ENCODE measurements at places on chromosomes 3 and 15.

DNA sequence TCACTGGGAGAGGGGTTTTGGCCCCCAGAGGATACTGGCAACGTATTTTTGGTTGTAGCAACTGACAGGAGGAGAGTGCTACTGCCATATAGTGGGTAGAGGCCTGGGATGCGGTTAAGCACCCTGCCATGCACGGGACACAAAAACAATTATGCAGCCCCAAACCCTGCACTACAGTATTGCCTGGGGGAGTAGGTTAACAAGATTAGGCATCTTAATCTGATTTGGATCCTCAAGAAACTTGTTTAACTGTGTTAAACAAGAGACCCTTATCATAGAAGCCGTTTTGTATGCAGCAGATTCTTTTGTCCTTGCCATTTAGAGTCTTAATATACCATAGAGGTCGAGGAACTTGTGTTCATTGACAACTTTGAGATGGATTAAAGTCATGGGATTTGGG is 3.4 kb downstream of the PHLDB2 start:
- no peak for DNase-seq

GRCh38 chr3:107283948-107284347 is 93.3 kb upstream of the CCDC54 start:
- no peak for DNase-seq

DNA sequence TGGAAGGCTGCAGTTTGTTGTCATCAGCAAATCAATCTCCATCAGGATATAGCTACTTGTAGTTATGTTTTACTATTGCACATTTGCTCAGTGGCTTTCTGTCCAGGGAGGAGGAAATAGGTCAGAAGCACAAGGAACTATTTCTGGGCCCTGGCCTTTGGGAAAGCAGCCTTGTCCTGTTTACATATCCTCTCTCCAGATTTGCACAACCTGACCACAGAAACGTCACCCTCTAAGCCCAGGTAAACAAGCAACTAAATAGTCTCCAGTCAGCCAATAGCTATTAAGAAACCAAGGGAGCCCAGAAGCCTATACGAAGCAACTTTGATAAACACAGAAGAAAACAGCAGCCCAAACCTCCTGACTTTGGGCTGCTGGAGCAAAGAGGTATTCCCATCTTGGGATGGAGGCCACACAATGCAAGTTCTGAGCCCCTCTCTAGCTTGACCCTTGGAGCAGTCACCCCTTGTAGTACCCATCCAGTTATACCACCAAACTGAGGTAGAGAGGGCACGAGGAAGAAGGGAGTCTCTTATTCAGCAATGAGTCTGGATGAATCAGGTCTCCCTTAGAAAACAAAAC is 2.3 kb upstream of the FEM1B start:
- DNase-seq = no peak

- DNase-seq = no peak
Measured at GRCh38 chr3:122691195-122691594, 10.6 kb downstream of the PARP14 start.

- no peak for DNase-seq
Measured at GRCh38 chr15:60485365-60486055, 6.6 kb upstream of the ICE2 start.

DNA sequence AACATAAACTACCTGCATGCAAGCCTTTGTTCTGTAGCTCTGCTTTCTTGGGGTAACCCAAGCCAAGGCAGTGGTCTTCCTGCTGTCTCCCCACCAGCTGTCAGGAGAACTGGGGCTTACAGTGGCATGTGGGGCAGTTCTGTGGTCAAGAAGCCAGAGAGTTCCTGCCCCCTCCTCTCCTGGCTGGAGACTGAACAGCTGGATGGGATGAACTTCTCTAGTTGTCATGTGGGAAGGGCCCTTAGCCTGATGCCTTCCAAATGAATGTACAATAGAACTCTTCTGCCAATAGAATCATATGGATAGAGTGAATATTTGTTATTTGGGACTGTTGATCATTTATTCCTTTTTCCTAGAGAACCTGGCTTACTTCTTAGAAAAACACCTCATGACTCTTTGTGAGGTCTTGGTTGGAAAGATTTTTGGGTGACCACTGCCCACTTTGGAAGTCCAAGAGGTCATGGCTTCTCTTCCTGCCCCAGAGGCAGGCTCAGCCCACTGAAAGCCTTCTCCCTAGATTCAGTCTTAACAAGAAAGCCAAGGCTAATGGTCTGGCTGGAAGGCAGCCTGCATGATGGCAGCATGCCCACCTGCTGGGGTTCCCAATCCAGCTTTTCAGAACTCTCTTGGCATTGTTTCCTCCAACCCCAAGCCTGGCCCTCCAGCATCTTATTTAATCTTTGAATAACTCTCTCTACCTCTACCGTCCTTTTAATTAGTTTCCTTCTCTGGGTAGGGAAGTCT is 462.9 kb upstream of the PROK2 start:
- no peak for DNase-seq

DNA sequence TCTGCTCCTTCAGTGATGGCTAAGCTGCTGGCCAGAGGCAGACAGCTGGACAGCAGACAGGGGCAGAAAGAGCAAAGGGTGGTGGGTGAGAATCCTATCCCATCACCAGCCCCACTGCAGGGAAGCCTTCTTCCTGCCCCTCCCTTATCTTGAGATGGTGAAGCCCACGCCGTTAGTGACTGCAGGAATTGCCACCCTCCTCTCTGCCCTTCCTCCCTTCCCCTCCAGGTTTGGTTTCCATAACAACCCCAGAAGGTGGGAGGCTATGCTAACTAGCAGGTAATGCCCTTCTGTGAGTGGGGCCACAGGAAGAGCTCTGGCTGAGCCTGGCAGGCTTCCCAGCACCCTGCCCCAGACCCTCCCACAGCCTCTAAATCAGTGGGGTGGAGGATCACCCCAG is 32.8 kb downstream of the SCN5A start:
- no peak for DNase-seq

DNA sequence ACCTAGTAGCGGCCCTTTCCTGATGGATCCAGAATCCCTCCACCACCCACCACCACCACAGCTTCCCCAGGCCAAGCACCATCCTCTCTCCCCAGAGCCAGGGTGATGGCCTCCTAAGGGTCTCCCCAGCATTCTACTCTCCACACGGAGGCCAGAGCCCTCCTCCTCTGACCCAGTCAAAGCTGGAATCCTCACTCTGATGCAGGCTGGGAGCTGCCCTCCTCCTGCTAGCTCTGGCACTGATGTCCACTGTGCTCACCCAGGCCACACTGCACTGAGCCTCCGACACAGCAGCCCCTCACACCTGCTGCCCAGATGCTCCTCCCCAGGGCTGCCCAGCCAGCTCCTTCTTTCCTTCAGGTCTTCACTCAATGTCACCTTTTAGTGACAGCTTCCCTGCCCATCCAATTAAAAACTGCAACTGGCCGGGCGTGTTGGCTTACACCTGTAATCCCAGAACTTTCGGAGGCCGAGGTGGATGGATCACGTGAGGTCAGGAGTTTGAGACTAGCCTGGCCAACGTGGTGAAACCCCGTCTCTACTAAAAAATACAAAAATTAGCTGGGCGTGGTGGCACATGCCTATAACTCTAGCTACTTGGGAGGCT is 21.0 kb downstream of the XXYLT1 start:
- DNase-seq = no peak

- no peak for DNase-seq
Measured at GRCh38 chr15:52008359-52008697, 10.7 kb upstream of the MAPK6 start.

DNA sequence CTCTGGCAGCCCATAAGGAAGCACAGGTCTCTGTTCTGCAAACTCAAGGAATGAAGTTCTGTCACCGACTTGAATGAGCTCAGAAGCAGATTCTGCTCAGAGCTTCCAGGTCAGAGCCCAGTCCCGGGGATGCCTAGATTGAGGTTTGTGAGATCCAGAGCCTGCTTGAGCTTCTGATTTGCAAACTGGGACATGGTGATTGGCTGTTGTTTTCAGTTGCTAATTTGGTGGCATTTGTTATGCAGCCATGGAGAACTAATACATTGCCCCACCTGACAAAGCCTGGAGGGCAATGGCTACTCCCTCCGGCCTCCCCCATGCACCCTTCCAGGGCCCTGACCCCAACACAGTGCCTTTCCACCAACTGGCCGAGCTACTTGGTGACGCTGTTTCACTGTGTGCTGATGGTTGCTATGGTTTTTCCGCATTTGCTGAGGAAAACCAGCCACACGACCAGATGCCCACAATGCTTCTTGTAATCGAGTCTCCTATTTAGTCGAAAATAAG is 379.5 kb upstream of the ATP10A start:
- DNase-seq = no peak

DNA sequence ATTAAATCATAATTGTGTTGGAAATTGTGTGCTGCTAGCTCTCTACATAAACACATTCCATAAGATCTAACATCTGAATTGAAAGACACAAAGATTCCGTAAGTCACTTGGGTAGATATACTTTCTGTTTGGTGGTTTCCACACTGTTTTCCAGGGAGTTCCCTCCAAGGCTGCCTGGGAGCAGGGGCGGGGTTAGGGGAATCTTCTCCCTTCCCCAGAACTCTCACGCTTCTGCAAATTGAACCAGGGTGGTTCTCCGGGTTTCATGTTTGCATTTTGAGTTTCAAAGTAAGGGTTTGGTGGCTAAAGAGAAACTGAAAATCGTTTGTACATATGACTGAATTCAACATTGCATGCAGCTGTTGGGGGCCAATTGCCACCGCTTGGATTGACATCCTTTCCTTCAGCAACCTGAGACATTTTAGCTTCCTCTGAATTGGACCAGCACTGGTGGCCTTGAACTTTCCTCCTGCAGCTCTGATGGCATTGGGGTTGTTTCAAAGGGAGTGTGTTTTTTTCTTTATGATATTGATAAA is 192.7 kb upstream of the FEZF2 start:
- no peak for DNase-seq

DNA sequence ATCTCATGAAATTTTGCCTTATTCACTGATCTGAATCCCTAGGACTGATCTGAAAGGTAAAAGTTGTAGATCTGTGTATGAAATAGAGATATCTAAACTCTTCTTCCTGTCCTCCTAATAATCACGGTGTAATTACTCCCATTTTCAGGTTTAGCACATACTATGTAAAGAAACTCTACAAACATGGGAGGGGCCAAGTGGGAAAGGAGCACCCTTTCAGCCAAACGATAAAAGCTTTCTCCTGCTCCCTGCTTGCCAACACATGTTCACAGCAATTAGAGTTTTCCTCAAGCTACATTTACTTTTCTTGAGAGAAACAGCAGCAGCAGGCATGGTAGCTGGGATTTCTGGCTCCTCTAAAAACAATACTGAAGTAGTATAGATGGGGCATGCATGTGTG is 71.6 kb downstream of the CHAC1 start:
- no peak for DNase-seq

DNA sequence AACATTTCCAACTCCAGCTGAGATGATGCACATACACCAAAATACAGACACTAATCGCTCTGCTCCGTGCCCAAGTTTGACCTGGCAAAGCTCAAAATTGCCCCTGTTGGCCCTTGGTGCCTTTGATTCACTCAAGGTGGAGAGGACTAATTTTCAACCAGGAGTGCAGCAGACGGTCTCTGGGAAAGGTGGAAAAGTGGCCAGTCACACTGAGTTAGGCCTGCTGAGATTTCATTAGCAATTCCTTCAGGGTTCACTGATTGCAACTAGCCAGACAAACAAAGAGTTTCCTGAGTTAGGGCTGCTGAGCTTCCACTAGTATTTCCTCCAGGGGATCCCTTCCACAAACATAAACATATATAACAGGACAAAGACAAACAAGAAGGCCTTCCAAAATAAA is 28.7 kb upstream of the LHFPL4 start:
- no peak for DNase-seq

- no peak for DNase-seq
Measured at GRCh38 chr3:107404727-107405469, 27.7 kb downstream of the CCDC54 start.

- no peak for DNase-seq
Measured at GRCh38 chr3:161838021-161838420, 341.4 kb downstream of the OTOL1 start.

DNA sequence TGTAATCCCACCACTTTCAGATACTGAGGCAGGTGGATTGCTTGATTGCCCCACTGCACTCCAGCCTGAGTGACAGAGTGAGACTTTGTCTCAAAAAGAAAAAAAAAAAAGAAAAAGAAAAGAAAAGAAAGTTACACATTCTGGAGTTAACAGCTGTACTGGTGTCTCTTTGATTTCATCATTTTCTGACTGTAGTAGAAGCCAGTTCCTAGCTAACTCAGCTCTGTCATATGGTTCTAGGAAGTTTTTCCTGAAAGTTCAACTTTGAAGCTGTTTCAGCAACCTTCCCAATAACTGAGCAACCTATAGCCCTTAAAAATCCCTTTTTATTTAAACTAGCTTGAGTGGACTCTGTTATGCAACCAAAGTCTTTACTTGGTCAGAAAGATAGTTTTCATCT is 104.6 kb upstream of the STRIT1 start:
- DNase-seq = no peak

DNA sequence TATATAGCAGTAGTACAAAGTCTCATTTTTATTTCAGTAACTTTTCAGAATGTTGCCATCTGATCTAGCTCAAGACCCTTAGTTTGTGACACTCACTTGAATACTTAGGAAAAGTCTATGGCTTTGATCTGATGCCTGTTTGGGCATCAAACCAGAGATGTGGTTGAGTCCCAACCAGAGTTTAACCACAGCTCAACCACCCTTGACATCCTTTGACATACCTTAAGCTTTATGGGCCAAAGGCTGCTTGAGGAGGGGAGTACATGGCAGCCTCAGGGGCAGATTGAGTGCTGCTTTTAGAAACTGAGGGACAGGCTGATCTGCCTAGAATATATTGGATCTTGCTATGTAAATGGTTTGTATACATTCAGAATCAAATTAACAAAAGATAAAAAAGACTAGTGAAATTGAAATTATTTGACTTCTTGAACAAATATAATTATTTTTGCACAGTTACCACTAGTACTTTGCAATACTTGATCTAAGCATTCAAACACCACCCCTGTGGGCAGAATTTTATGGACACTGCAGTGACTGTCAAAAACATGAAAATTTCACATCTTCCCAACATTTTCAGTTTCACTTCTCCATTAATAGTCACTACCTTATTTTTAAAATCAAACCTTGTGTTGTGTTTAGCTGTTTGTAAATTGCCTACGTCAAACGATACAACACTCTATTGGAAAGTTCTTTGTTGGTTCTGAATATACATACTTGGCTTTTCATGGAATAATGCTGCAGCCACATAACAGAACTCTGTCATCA is 199.8 kb downstream of the UBE2E2 start:
- DNase-seq = no peak

GRCh38 chr3:79406175-79406574 is 361.6 kb downstream of the ROBO1 start:
- DNase-seq = no peak

- DNase-seq = no peak
Measured at GRCh38 chr15:81133782-81134461, at the start of gene CFAP161. CFAP161 (plus strand) TSS chr15:81134270; CDS start chr15:81134330, 60 bp downstream.

DNA sequence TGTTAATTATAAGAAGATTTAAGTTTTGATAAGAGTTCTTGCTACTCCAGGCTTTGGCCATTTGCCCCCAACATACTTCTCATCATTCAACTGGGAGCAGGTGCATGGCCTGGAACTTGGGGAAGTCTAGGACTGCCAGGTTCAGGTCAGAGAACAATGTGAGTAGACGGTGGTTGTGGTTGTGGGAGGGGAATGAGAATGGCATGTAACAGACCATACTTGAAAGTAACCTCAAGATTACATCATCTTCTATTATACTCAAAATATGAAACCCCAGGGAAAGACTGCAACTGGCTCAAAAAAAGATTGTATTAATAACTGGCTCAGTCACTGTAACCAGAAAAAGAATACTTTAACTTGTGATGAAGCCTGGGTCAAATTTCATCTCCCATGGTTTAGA is 364.9 kb upstream of the DPPA4 start:
- no peak for DNase-seq
